Stimulated activated CD8-positive, alpha-beta memory T cell treated with anti-CD3 and anti-CD28 coated beads, Interleukin-2, amount 100 ng/mL, for 1 hour (primary cell): ENCODE measurements at places on chromosomes 11 and 22.

DNA sequence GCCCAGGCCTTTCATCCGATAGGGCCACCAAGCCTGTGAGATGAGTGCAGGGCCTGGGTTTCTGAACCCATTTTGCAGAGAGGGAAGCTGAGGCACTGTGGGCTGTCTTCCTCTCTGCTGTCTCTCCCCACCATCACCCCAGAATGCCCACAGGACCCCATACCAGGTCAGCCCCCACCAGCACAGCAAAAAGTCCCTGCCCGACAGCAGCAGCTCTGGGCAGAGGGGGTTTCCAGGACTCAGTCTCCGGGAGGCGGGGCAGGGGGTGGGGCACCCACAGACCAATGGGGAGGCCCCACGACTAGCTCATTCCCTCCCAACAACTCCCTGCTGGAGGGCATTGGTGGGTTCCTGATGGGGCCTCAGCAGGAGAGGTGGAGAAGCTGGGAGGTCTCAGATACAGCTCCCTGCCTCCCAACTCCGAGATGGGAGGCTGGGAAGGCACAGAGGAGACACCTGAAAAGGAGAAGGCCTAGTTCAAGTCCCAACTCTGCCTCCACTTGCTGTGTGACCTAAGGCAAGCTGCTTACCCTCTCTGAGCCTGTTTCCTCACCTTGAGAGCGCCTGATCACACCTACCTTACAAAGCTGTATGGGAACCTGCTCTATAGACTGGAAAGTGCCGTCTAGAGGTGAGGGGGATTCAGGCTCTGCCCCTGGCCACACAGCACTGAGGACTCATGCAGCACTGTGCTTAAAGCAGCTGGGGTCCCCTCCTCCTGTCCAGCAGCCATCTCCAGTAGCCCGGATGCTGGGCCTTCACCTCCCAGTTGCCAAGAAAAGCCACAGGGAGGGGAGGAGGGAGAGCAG, 3.5 kb downstream of the CBX7 start:
- DNase-seq: no peak

GRCh38 chr11:126403658-126404057, 48.2 kb downstream of the ST3GAL4 start:
- no peak for DNase-seq

- DNase-seq: no peak
Observed at GRCh38 chr22:49566693-49567092, 261.0 kb downstream of the BRD1 start.

GRCh38 chr11:35798423-35798822, 135.8 kb downstream of the TRIM44 start:
- DNase-seq: no peak

GRCh38 chr11:36399236-36399635, 103.1 kb downstream of the PRR5L start:
- no peak for DNase-seq

DNA sequence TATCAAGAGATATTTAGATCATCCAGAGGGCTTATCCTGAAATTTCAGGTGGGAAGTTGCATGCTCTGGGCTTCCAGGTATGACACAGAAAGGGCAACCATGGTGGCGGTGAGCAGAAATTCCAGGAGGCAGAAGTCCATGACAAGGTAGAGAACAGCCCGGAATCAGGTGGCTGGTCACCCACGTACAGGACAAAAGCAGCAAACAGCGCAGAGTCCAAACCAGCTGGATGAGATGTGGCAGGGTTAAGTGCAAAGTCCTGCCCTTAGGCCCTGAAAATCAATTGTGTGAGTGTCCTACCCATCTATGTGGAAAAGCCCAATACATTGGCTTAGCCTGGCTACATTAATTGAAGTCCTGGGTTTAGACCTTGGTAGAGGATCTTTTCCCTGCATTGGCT, 11.6 kb downstream of the PPFIBP2 start:
- no peak for DNase-seq

DNA sequence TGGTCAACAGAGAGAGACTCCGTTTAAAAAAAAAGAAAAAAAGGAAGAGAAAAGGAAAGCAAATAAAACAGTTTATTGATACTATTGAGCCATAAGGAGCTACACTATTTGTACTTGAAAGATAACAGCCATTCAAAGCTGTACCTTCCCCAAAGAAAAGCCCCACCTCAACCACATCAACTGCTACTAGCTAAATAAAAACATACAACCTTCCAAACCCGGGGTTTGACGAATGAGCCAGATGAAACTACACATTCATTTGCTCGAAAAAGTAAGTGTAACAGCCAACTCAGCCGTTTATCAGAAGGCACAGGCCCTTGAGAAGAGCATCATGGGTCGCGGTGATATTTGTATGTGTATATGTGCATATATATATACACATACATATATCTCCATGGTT, 78.4 kb downstream of the SIK3 start:
- no peak for DNase-seq

GRCh38 chr11:128342511-128343134, 244.7 kb downstream of the ETS1 start:
- no peak for DNase-seq

- DNase-seq: no peak
Observed at GRCh38 chr22:19966908-19967750, 25.5 kb upstream of the TXNRD2 start.

DNA sequence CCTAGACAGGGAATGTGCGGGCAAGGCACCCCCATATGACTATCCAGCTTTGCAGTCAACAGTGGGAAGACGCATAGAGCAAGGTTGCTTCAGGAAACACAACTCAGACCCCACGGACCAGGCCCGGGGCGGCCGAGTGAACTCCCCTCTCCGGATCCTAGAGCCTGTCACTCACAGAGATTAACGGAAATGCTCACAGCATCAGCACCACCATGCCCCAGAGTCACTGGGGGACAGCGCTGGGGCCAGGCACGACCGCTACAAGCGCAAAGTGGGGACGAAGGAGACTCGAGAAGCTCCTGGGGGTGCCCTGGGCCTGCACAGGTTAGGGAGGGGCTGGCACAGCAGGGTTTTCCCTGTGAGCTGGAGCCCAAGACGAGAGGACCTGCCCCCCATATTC, 15.9 kb downstream of the MACROD1 start:
- no peak for DNase-seq

DNA sequence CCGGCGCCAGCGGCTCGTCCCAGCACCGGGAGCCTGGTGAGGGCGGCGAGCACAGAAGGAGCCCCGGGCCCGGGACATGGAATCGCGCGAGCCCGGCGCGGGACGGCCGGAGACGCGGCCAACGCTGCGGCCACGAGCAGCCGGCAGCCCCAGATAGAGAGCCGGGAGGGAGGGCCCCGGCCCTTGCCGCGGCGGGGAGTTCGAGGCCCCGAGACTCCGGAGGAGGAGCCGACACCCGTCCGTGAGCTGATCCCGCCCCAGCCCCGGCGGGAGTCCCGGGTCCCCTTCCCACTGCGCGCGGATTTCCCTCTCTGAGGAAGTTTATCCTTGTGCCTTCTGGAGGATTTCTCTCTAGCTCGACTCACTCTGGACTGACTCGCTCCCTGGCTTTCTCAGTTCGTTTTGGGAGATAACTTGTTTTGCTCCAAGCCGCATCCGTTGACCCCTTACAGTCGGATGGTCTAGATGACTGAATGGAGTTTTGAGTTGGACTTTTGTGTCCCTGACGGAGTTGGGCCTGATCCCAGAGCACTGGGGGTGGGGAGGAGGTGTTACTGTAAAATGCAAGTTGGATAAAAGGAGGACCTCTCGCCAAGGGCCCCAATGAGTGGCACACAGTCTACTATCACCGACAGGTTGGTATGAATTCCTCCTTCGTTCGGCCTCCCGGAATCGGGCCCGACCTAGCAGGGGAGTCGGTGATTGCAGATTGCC, 585 bp downstream of the ARHGEF12 start:
- DNase-seq: peak; percentile 0

GRCh38 chr11:26622181-26622580, 50.1 kb upstream of the MUC15 start:
- no peak for DNase-seq

GRCh38 chr22:33470456-33470855, 412.3 kb upstream of the SYN3 start:
- no peak for DNase-seq

DNA sequence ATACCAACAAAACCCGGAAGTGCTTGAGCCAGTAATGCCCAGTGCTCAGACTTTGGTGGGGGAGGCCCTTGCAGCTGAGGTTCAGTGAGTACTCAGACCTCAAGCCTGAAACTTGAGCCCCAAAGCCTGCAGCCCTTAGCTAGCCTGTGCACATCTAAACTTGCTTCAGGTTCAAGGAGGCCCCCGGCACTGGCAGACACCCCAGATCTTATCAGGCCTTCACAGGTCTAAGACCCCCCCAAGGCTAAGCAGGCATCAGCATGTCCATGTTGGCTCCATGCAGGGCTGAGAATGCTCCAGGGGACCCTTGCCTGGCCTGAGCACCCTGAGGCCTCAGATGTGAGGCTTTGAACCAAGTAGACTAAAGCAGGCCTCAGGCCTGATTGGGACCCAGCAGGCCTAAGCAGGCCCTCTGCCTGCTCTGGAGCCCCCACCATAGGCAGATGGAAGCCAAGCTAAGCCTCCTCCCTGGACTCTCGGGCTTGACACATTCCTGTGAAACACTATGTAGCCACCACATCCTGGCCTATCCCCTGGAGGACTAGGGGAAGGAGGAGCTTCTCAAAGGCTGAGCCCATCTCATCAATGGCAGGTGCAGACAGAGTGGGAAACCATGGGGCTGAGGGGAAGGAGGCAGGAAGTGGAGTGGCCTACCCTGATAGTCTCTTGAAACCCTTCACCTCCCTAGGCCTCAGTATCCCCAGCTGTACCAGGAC, 1.2 kb upstream of the CASTOR1 start:
- DNase-seq: no peak

DNA sequence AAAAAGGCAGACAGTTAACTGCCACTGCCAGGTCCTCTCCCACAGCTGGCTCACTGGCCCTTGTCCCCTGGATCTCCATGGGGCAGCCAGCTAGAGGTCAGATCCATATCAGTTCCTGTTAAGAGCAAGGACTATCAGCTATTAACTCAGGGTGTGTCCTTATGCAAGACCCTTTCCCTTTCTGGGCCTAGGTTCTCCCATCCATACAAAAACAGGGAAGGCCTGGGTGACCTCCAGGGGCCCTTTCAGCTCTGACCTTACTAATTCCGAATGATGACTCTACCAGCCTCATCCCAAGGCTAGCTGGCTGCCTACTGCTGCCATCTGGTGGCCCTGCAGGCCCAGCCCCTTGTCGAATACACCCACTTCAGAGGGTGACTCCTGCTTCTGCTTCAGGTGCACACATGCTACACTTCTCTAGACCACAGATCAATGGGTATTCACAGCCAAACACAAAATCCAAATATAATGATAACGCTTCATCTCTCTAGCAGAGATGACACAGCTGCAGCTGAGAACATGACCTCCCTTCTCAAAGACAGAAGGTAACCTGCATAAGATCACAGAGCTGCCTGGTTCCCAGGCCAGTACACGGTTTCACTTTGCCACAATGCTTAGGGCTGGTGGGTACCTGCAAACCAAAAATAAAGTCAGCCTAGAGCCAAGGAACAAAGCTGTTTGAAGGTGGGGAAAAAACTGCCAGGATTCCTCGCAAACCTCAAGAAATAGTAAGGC, 34.1 kb downstream of the SERGEF start:
- no peak for DNase-seq

DNA sequence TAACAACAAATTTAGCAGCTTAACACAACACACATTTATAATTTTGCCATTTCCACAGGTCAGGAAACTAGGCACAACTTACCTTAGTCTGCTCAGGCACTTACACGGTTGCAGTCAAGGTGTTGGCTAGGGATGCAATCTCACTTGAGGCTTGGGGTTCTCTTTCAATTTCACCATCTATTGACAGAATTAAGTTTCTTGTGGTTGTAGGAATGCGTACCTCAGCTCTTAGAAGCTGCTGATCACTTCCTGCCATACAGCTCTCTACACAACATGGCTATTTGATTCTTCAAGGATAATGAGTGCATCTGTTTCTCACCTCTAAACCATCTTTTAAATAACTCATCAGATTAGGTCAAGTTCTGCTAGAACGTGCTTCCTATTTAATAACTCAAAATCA, 968.1 kb downstream of the LRRC4C start:
- DNase-seq: no peak
